Activated T-helper 9 cell treated with anti-CD3 and anti-CD28 coated beads, Interleukin-2, amount 50 U/mL, for 16 hours (primary cell): ENCODE measurements at places on chromosomes 5 and 9.

DNA sequence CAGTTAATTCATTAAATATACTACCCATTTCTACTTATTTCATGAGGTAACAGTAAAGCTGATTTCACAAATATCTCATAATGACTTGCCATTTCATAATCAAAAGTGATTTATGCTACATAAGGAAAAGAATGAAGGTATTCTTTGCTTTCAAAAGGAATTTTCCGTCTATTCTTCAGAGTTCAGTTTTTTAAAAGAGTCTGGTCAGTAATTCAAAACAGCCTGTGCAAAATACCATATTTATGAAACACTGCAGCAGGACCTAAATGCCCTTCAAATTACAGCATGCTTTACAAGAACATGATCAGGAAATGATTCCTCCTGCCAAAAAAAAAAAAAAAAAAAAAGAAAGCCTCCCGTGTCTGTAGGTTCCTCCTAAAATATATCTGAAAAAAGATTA lies 154.7 kb downstream of the KIAA0825 start:
- DNase-seq, result no peak

- DNase-seq, result no peak
These were observed 128.8 kb downstream of the FER start for GRCh38 chr5:108876451-108876850.

DNA sequence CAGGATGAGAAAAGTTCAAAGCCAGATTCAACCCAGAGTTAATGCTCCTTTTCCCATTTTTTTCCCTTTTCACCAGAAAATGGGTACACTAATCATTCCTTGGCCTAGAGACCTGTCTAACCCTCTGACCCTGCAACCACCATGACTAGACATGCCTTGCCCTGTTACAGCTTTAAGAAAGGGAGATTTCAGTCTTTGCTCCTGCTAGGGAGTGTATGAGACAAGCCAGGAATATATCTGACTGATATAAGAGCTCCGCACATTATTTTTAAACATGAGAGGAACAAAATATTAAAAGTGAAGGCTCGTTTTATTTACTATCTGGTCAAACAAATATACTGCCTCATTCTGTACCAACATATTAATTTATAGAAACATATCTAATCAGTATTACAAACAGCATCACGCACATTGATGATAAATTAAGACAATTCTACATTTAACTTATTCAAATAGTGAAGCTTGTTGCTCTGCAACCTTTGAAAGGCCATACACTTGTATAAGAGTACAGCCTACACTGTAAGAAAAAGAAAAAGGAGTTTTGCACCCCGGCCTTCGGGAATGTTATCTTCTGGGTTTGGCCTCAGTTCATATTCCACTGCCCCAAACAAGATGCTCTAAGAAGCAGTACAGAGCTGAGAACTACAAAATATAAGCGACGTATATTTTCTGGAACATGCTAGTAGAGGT lies 132.7 kb downstream of the FBXL17 start:
- DNase-seq, result no peak

DNA sequence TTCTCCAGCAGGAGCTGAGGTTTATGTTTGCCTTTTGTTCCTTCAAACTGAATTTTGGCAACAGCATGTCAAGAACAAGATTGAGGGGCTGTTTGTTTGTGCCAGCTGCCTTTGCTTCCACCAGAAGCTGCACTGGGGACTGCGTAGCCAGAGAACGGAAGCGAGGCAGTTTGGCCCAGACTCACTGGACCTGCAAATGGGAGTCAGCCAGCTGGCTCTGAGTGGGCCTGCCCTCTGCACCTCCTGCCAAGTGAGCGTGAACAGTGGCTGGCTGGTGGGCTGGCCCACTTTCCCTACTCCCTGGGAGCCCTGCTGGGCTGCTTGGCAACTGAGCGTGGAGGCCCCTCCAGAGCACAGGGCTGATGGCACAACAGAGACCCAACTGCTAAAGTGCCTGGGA lies 111.6 kb downstream of the GALNT10 start:
- DNase-seq, result no peak

GRCh38 chr5:135243556-135244285 lies 155.3 kb downstream of the MACROH2A1 start:
- no peak for DNase-seq

GRCh38 chr9:114286146-114286679 lies 36.7 kb upstream of the ORM1 start:
- DNase-seq, result no peak

DNA sequence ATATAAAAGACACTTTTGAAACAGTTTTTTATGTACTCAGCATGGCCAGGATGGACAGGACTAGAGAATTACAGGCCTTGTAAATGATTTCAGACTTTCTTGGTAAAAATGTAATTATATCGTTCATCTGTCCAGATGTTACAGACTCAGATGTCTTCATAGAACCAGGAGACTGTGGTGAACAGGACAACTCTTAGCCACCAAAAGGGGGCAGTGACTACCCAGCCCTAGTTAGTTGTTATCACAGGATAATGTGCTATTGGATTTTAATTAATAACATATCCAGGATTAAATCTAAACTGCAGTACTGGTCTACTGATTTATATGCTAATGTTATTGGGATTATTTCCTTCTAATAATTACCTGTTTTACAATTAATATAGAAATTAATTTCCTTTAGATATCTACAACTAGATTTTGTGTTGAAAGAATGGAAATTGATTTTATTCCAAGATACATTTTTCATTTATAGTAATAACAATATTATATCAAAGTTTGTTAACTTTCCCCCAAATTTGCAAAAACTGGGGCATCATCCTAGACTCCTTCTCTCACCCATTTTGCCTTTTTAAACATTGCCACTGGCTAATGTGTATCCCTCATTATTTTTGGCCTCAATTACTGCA lies 99.4 kb downstream of the MTREX start:
- DNase-seq, result no peak

GRCh38 chr5:14607104-14607503 lies 25.5 kb downstream of the OTULINL start:
- DNase-seq, result no peak

GRCh38 chr5:10262121-10262774 lies 12.2 kb downstream of the CCT5 start:
- no peak for DNase-seq

DNA sequence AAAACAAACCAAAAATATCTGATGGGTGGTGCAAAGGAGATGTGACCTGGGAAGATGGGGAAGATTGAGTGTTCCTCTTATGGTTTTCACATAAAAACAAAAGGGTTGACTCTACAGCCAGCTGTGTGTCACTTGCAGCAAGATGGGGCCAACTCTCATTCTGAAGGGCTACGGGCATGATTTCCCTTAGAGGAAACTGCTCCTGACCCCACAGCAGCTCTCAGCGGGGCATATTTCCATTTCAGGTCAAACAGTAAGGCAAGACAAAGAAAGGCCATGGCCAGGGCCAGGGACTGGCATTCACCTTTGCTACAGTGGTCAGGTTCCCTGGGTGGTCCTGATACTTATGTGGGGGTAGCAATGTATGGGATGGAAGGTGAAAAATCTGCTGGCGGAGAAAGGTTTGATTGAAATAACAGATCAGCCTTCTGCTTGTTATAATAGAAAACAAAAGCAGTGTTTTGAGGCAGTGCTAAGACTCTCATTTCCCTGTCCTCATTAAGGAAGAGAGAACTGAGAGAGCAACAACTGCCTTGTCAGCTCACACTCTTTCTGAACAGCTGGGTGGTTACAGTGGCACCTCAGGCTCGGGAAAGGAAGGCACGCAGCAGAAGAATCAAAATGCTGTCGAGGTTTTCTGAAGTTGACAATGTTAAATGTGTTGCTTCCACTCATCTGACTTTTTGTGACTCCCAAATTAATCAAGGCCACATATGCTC lies 120.7 kb upstream of the PCA3 start:
- DNase-seq, result no peak

- no peak for DNase-seq
These were observed 48.6 kb downstream of the UGCG start for GRCh38 chr9:111945216-111945615.

DNA sequence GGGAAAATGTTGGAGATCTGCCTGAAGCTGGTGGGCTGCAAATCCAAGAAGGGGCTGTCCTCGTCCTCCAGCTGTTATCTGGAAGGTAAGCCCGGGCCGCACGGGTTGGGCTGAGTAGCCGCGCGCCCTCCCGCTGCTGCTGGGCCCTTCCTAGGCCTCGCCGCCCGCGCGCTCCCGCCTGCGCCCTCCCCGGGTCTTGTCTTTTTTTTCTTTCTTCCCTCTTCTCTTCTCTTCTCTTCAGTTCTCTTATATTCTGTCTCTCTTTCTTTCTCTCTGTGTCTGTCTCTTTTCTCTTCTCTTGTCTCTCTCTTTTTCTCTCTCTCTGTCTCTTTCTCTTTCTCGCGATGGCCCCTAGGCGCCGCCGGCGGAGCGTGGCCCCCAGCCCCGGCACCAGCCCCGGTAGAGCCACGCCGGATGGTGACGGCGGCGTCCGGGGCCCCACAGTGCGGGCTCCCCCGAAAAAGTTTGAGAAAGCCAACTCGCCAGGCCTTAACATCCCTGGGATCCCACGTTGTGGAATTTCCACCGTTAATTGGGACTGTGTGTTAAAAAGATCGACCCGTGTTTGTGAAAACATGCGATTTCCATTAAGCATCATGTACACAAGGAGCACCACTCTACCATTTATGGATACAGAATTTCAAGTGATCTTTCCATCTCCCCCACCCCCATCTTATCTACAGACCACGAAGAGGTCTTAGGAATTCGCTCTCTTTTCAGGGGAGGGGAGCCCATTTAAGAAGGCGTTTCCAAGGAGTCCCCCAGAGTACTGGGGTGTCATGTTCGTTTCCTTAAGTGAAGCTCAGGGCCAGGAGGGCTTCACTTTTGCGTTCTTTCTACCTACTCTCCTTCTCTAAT lies 616 bp downstream of the ABL1 start:
- peak; percentile 3 for DNase-seq

DNA sequence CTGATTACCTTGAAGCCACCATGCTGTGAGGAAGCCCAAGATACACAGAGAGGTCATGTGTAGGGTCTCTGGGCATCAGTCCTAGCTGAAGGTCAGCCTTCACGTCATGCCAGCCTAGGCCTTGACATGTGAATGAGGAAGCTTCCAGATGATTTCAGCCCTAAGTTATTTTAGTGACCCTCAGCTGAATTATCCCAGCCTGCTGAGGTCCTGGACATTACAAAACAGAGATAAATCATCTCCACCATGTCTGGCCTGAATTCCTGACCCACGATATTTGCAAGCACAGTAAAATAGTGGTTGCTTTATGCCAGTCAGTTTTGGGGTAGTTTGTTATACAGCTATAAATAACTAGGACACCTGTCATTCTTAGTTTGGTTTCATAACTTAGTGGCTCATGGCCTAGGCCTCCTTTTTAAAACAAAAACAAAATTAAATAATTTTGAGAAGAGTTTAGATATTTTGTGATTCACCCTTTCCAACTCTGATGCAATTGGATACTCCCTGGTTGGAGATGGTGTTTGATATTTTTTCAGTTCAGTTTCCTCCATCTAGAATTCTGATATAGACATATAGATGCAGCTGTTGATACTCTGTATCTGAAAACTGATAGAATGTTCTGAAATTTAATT lies 571.3 kb upstream of the CLINT1 start:
- DNase-seq, result no peak

GRCh38 chr5:132103969-132104391 lies 30.4 kb downstream of the CSF2 start:
- no peak for DNase-seq

GRCh38 chr5:77620405-77620804 lies 18.1 kb downstream of the OTP start:
- DNase-seq, result no peak

- no peak for DNase-seq
These were observed 63.5 kb upstream of the HAND1 start for GRCh38 chr5:154541553-154541952.

DNA sequence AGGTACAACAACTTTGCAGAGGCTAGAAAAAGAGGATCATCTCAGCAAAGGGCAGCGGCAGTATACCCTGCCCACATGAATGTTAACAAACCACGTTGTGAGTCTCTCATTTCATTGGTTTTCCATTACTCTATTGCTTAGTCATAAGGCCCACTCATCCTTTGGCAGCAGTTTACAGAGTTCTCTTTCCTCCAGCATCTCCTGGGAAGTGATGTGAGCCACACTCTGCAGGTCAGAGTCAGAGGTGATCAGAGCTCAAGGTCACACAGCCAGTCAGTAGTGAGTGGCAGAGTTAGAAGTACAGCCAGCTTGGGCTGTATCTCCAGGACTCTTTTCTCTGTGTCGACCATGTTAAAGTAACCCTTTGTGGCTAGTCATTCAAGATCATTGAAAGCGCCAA lies 599.6 kb upstream of the GRAMD2B start:
- no peak for DNase-seq

- no peak for DNase-seq
These were observed 548.2 kb upstream of the CLINT1 start for GRCh38 chr5:158406884-158407823.

DNA sequence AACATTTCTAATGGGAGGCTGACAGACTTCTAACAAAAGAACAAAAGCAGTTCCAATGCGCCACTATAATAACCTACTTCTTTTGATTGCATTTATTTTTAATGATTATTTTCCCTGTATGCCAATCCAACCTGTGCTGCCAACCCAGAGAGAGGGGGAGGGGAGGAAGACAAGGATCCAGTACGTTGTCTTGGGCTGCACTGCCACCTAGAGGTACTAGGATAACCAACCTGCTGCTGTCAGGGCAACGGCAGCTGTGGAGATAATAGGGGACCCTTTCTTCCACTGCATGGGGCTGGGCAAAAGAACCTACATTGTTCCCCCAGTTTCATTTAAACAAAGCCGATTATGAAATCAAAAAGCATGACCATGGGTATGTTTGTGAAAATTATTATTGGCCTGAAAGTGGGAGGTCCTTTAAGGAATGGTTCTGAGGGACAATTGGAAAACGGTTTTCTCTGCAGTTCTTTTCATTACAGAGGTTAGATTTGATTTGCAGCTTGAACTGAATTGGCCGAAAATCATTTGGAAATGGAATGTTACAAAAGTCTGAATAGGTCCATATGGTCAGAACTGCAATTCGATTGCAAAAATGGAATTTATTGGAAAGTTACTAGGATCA lies 101.3 kb downstream of the RASEF start:
- DNase-seq, result no peak

DNA sequence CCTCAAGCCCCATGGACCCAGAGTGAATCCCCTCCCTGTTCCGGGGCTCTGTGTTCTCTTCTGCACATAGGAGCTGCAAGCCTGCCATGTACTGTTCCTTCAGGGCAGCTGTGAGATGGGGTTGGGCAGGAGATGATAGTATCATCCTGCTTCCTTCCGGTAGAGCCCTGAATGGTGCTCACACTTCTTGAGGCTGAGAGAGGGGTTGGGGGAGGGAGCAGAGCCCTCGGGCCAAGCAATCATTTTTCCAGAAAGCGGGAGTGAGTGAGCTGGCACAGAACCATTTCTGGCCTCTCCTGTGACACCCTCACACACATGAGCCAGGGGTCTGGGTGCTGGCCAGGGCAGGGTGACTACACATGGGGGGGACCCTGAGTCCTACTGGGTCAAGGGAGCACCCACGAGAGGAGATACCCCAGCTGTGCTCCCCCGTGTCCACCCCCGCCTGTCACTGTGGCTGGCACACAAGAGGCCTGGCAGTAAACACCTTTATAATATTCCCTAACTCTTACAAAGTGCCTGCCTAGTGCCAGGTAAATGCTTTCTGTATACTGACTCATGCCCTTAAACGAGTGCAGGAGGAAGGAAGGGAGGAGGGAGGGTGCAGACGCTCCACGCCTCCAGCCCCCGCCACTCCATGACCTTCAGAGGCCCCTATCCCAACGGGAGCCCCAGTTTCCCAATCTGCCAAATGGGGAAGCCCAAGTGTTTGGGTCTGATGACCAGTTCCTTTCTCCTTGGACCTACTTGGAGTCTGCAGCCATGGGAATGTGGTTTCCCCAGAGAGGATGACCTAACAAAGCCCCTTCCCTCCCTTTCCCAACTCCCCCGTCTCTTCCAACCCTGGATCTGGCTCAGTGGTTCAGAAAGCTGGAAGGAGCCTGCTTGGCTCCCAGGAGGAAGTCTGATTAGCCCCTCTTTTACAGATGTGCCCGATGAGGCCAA lies 15.5 kb downstream of the AKNA start:
- no peak for DNase-seq
